ENCODE measurements at places on chromosomes 13 and 19. TPM values are rescaled to one million over a fixed set of nuclear protein-coding genes. Genes with fewer than 3 reads are reported as not detected.

The IFNL1 gene
- not detected for total RNA-seq

The KCNK6 gene
- not detected for total RNA-seq

The APOC1 gene
- total RNA-seq: not detected

The FARSA gene
- total RNA-seq: 59.7 TPM

- DNase-seq: peak; percentile 96
Observed at GRCh38 chr19:37902668-37903067, 3.7 kb downstream of the WDR87 start.

DNA sequence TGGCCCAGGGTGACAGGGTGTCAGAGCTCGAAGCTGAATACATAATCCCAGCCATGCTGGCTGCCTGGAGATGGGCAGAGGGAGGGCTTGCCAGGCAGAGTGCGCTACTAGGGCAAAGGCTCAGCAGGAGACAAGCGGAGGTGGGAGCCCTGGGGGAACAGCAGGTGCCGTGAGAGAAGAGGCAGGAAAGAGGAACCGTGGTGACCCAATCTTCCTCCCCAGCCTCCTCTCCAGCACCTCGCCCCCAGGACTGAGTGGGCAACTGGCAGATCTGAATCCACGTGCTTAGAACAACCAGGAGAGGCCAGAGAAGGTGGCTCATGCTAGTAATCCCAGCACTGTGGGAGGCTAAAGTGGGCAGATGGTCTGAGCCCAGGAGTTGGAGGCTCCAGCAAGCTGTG is 11.0 kb upstream of the CCL25 start:
- no peak for DNase-seq

GRCh38 chr19:49808711-49809159 is 4.4 kb downstream of the FUZ start:
- peak; percentile 97 for DNase-seq

DNA sequence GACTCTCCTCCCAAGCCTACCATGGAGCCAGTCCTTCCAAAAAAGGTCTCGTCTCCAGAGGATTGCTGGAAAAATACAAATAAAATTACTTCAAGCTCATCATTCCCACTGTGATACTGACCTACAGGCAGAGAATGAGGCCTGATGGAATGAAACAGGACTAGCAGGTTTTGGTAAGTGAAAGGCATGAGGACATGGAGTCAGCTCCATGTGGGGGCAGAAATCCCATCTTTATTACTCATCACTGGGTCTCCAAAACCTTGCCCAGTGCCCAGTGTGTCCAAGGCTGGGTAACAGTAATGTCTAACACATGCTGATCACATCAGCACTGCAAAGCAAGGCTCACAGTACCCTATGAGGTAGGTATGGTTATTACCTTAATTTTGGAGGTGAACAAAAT is 235.4 kb downstream of the DNAJC15 start:
- no peak for DNase-seq

GRCh38 chr13:102176846-102177245 is 225.0 kb downstream of the FGF14 start:
- DNase-seq: no peak

DNA sequence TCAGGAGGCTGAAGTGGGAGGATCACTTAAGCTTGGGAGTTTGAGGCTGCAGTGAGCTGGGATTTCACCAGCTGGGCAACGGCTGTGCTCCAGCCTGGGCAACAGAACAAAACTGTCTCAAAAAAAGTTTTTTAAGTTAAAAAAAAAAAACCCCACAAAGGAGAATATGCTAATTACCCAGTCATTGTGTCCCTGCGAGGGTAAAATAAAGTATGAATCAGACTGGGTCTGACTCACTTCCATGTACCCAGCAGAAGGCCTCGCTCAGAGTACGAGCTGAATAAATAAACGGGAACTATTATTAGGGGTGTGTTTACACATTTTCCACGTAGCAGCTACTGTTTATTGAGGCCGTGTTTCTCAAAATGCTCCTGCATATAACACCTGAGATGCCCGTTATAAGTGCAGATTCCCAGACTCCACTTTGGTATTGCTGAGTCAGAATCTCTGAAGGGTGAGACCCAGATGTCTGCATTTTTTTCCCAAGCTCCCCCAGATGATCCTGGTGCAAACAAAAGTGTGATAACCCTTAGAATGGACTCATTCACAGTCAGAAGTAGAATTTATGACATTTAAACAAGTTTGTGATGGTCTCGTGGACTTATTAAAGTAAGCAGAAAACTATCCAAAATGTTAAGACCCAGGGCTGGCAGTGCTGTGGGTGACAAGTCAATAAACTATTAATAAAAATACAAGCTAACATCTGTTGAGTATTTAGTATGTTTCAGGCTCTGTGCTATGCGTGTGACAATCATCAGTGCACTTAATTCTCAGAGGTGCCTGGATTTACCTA is 28.2 kb downstream of the KCNC3 start:
- no peak for DNase-seq

GRCh38 chr13:108176685-108177274 is 38.6 kb downstream of the LIG4 start:
- DNase-seq: peak; percentile 85

DNA sequence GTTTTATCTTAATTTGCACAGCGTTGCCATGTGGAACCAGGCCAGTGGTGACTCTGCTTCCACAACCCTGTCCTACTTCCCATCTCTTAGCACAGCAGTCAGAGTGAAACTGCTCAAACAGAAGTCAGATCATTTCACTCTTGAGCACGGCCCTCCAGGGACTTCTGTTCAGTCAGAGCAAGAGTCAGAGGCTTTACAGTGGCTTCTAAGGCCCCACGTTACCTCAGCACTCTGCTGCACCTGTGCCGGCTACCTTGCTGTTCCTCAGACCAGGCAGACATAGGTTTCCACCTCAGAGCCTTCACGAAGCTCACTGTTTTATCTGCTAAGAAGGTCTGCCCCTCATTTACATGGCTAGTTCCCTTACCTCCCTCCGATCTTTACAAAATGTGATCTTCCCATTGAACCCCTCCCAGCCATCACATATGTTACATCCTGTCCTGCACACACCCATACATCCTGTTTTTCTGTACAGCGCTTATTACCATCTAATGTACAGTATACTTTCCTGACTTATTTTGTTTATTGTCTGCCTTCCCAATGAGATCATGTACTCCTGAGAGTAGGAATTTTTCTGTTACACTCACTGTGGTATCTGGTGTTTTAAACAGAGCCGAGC is 41.6 kb downstream of the TM9SF2 start:
- DNase-seq: peak; percentile 91

DNA sequence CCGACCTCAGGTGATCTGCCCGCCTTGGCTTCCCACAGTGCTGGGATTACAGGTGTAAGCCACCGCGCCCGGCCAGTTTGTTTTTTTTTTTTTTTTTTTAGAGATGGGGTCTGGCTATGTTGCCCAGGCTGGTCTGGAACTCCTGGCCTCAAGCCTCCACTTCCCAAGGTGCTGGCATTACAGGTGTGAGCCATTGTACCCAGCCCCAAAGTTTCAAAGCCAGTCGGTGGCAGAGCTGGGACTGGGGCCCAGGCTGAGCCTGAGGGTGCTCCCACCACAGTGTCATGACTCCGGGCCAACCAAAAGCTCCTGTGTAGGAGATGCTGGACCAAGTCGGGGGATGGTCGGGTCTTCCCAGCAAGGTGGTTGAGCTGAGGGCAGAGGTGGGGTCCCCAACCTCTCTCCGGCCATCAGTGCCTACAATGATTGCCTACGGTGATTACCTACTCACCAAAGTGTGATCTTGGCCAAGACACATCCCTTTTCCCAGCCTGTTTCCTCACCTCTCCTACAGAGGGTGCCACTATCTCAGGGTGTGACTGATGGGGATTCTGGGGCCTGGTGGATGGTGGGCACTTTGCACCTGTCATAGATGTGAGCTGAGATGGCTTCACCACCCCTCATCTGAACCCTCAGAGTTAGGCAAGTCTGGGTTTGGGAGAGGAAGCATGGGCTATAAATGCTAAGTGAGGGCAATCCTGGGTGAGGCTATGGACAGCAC is 5.9 kb upstream of the SAMD1 start:
- peak; percentile 41 for DNase-seq

DNA sequence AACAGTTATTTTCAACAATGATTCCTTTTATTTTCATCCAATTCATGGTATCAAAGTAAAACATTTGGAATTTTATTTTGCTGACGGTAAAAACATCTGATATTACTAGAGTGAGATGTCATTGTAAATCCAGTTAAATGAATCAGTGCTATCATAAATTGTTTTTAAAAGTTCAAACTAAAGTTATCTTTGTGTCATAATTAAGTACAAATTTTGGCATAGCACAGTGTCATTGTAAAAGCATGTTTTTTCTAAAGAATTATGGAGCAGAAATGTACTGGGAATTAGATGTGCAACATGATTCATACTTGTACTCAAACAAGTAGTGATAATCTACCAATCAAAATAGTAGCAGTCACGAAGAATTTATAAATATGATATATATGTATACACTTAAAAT is 92.8 kb downstream of the FAM216B start:
- DNase-seq: no peak

DNA sequence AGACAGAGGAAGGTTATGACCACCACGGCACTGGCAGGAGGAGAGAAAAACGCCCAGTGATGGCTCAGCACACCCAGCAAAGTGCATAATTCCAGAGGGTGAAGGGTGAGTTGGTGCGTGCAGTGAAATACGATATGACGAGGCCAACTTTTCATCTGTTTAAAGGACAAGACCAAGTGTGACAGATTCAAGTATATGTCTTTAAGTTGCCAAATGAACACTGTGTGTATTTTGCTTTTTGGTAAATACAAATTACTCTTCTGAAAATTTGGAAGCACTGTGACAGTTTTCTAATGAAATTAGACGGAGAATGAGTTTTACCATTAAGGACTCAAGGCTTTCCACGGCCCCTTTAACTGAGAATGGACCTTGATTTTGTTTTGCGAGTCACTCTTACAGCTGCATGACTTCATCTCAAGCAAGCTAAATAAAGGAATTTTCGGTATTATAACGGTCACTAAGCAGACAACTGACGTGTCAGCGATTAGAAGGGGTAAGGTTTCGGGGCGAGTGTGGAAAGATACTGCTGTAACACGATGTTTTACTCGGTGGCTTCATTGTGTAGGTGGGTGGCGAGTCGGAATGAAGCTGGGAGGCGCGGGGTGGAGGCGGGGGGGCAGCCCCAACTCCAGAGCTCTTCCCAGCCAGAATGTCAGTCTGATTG is 22.8 kb downstream of the COL4A2 start:
- DNase-seq: no peak

GRCh38 chr13:48334534-48335127 is 31.1 kb downstream of the RB1 start:
- peak; percentile 84 for DNase-seq

DNA sequence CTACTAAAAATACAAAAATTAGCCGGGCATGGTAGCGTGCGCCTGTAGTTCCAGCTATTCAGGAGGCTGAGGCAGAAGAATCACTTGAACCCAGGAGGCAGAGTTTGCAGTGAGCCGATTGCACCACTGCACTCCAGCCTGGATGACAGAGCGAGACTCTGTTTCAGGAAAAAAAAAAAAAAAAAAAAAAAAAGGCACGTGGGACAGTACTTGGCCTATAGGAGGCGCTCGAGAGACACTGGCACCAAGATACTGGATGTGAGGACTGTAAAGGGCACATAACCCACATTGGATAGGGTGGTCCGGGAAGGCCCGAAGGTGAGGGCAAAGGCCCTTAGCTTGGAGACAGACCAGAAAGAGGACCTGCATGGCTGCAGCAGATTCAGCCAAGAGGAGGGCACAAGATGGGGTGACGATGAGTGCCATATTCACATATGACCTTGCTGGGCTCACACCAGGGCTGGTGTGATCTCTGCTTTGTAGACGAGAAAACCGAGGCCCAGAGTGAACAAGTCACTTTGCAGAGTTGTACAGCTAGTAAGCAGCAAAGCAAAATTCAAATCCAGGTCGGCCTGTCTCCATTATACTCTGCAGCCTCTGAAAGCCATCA is 89.4 kb downstream of the DPF1 start:
- DNase-seq: peak; percentile 87

DNA sequence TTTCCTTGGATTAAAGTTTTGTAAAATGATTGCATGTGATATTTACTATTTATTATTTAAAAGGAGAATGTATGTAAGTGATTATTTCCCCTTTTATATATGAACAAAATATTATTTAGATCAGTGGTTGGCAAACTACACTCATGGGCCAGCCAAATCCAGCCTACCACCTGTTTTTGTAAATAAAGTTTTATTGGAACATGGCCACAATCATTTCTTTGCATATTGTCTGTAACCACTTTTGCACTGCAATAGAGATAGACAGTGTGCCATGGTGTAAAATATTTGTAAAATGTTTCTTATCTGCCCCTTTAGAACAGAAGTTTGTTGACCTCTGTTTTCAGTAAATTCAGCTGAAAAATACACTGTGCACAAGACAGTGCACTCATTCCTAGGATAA is 426.4 kb downstream of the MYO16 start:
- no peak for DNase-seq

Data from Karpas-422 (cell line).